ENCODE measurements at places on chromosomes 5 and 9. TPM values are rescaled to one million over a fixed set of nuclear protein-coding genes. Genes with fewer than 3 reads are reported as not detected.

DNA sequence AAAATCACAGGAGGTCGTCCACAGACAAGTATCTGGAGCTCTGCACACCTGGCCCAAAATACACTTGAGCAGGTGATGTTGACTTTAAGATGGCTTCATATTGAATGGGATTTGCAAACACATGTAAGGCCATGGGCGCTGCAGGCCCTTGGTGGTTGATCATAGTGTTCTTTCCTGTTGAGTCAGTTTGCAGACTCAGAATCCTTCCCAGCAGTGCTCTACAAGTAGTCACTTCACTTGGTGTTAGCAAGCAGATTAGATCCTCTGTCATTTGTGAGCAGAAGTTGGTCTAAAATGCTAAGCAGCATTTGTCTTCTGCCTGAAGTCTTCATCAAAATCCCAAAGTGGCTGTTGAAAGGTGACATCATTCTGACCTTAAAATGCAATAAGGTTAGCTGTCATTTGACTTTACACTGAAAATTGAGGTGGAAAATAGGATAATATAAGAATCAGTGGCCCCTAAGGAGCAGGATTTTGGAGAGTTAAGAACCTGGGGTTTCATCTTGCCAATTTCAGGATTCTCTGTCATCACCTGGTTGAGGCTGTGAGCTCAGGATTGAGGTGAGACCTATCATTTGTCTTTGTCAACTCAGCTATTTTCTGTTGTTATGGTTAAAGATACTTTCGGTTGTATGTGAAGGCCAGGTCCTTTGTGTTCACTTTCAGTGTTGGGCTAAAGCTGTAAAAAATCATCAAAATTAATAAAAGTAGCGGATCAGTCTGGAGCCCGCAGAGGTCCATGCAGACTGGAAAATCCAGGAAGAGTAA, 114.5 kb downstream of the LRRC70 start:
- no peak overlapping the region for H3K27ac ChIP-seq
- no peak overlapping the region for H3K4me3 ChIP-seq
- no peaks in the 10 kb centered on the region for H3K27me3 ChIP-seq

- no peak overlapping the region for H3K27ac ChIP-seq
- peaks cover 3% of the 10 kb centered on the region for H3K4me1 ChIP-seq
- no peak for DNase-seq
- H3K36me3 ChIP-seq: no peaks in the 10 kb centered on the region
- H3K27me3 ChIP-seq: no peaks in the 10 kb centered on the region
These were observed 309.6 kb downstream of the EPB41L4A start for GRCh38 chr5:112109331-112110007.

DNA sequence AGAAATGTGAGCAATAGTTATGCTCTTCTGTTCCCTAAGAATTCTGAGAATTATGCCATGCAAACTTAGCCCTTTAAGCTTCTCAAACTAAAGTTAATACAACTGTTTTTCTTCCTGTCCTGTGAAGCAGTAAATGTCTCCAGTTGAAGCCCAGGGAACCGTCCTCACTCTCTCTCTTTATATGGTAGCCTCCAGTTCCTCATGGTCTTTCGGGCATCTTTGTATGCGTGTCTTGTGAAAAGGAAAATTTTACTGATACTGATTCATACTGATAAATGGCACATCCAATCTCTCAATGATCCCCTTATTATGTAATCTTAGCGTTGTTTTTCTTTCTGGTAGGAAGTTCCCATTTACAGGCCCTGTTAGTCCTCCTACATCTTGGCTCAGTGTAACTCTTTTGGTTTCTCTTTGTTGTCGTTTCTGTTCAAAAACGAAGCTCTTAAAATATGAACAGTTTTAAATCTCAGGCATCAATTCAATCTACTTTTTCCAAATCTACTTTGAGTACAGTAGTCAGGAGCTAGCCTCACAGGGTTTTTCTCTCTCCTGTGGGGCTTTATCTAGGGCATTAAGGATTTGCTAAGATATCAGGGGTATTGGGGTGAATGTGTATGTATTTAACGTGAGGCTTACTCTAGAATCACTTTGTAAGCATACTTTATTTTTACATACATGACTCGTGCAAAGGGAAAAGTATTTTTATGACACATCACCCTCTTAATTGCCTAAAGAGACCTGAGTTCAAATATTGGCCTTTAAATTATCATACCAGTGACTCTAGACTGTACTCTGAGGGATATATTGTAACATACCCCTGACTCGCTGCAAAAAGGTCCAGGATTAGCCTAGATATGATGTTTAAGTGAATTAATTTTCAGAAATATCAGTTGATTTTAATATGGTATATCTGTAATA, 258.0 kb downstream of the NR3C1 start:
- no peak overlapping the region for H3K4me3 ChIP-seq
- H3K4me1 ChIP-seq: peaks cover 7% of the 10 kb centered on the region
- no peak for DNase-seq
- no peak overlapping the region for H3K27ac ChIP-seq

DNA sequence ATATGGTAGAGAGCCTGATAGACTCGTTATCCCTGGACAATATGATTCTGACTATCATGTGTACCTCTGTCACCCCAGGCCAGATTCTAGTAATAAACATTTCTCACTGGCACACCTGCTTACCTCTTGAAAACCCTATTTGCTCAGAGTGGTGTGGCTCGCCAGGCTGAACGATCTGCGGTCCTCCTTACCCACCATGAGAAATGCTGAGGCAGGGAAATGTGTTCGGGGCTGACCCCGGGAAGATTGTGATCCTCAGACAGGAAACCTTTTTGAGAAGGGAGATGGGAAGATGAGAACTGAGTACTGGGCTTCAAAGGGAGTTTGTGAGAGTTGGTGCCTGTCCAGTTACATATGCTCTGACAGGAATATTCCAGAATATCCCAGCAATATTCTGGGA, 10.7 kb upstream of the PRXL2C start:
- DNase-seq: no peak
- H3K36me3 ChIP-seq: no peaks in the 10 kb centered on the region
- H3K4me3 ChIP-seq: no peak overlapping the region
- H3K27ac ChIP-seq: no peak overlapping the region

DNA sequence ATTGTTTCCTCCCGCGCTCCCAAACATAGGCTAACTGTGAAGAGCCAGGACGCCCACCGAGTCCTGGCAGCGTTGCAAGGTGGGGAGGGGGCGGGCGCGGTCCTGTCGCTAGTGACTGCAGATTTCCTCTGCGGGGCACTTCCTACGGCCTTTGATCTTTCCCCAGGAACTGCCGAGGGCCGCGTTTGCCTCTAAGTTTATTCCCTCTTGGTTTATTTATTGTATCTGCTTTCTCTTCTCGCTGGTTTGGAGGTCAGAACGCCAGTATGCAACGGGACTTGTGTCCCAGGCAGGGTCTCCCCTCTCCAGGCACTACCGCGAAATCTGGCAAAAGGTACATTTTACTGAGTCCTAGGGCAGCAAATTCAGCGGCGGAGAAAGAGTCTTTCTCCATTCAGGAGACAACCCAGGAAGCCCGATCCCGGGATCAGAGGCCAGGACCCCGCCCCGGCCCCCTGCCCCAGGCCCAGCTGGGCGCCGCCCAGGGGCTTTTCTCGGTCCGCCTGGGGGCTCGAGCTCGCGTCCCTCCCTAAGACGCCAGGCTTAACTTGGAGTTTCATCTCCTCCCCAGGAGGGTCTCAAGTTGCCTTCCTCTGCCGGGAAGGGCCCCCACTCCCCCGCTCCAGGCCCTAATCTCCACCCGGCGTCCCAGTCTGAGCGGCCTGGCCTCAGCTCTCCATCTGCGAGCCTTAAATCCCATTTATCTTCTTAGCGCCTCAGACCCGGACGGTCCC, 884 bp upstream of the EGFLAM start:
- DNase-seq: no peak
- H3K36me3 ChIP-seq: no peaks in the 10 kb centered on the region
- H3K4me1 ChIP-seq: peaks cover 8% of the 10 kb centered on the region
- H3K27me3 ChIP-seq: peaks cover 3% of the 10 kb centered on the region
- no peak overlapping the region for H3K4me3 ChIP-seq

DNA sequence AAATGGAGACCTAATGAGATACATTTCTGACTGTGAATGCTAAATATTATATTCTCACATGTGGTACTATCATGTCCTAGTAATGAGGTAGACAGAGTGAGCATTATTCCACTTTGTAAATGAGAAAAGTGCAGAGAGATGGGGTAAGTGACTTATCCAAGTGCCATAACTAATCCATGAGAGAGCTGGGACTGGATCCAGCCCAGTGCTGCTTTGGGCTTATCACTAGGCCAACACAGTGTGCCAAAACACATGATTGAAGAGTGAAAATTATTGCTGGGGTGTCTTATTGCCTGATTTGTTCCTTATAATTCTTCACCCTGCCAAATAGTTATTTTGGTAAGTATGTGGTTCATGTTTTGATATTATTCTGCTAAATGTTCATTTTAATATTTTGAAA, 442.2 kb upstream of the GRAMD2B start:
- H3K27me3 ChIP-seq: no peaks in the 10 kb centered on the region
- no peak overlapping the region for H3K4me3 ChIP-seq
- no peak overlapping the region for H3K27ac ChIP-seq
- no peaks in the 10 kb centered on the region for H3K4me1 ChIP-seq
- DNase-seq: no peak
- H3K36me3 ChIP-seq: no peaks in the 10 kb centered on the region

DNA sequence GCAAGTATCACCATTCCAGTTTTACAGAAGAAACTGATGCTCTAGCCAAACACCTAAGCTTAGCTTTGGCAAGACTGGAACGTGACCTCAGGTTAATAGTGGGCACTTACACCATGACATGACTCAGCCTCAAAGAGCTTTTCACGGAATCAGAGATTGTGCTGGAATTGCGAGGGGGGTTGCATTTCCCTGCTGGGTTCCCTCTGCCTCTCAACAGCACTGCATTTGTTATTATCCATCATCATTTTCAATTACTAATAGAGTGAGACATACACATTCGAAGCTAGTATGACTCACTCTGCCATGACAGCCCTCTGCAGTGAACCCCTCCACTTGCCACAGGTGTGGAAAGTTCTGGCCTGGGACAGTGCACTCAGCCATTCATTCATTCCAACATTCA, 8.0 kb downstream of the SPOCK1 start:
- no peaks in the 10 kb centered on the region for H3K36me3 ChIP-seq
- H3K4me1 ChIP-seq: no peaks in the 10 kb centered on the region
- H3K27me3 ChIP-seq: no peaks in the 10 kb centered on the region
- no peak overlapping the region for H3K27ac ChIP-seq
- no peak overlapping the region for H3K4me3 ChIP-seq
- DNase-seq: no peak

DNA sequence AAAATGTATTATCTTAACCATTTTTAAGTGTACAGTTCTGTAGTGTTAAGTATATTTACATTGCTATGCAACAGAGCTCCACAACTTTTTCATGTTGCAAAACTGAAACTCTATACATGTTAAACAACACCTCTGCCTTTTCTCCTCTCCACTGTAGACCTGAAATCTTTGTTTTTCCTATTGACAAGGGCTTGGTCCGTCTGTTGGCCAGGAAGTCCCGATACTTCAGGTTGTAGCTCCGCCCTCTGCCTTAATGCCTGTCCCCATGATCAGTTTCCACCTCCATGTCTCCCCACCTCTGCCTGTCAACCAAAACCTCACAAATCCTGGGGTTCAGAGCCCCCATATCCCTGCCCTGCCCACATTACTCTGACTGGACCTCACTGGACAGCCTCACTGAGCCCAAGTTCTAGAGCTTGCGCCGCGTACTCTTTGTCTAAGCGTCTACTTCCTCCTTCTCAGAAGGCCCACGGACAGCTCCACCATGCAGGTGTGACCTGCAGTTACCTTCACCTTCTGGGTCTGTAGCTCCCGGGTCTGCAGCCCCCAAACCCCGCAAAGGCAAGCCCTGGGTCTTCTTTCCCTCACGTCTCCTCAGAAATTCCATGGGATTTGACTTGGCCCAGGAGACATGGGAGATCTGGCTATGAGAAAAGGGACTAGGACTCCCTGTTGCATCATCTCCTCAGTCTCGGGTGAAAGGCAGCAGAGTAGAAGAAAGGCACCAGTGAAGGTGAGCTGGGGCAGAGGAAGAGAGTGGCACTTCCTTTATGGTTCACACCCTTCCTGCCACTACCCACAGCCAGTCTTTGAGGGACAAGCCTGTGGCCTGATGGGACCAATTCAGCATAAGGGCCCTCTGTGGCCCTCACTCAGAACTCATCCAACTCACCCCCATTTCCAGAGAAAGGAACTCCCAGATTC, 8.0 kb downstream of the GLIPR2 start:
- no peak overlapping the region for H3K27ac ChIP-seq
- H3K4me3 ChIP-seq: no peak overlapping the region
- H3K36me3 ChIP-seq: no peaks in the 10 kb centered on the region
- H3K27me3 ChIP-seq: no peaks in the 10 kb centered on the region

GRCh38 chr5:176810687-176811501, 535 bp downstream of the UNC5A start:
- peaks cover 13% of the 10 kb centered on the region for H3K4me1 ChIP-seq
- H3K36me3 ChIP-seq: no peaks in the 10 kb centered on the region
- peaks cover 10% of the 10 kb centered on the region for H3K27me3 ChIP-seq

The PCDH1 gene
- total RNA-seq: 9.8 TPM

The JAK2 gene
- 21.5 TPM for total RNA-seq

The MEIKIN gene
- total RNA-seq: 0.51 TPM

Measured in liver (tissue), 10 donors.